ENCODE measurements at places on chromosomes 13 and 19. TPM values are rescaled to one million over a fixed set of nuclear protein-coding genes. Genes with fewer than 3 reads are reported as not detected.

GRCh38 chr13:102273111-102273510, 128.7 kb downstream of the FGF14 start:
- DNase-seq, result no peak

GRCh38 chr13:48535766-48536165, 2.9 kb upstream of the RCBTB2 start:
- DNase-seq, result no peak

- DNase-seq, result peak; percentile 46
These were observed 594 bp downstream of the URI1 start for GRCh38 chr19:29942404-29943261.

GRCh38 chr13:93305886-93306285, 79.3 kb downstream of the GPC6 start:
- DNase-seq, result no peak

GRCh38 chr13:73367886-73368285, 309.1 kb downstream of the KLF5 start:
- DNase-seq, result no peak

DNA sequence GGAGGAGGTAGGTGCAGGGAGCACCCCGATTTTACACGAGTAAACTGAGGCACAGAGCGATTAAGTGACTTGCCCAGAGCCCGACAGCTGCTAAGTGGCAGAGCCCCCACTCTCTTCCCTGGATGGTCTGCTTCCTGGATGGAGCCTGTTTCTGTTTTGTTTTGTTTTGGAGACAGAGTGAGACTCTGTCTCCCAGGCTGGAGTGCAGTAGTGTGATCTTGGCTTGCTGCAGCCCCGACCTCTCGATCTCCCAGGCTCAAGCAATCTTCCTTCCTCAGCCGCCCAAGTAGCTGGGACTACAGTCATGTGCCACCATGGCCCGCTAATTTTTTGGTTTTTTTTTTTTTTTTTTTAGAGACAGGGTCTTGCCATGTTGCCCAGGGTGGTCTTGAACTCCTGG, 17.3 kb downstream of the BICRA start:
- no peak for DNase-seq

DNA sequence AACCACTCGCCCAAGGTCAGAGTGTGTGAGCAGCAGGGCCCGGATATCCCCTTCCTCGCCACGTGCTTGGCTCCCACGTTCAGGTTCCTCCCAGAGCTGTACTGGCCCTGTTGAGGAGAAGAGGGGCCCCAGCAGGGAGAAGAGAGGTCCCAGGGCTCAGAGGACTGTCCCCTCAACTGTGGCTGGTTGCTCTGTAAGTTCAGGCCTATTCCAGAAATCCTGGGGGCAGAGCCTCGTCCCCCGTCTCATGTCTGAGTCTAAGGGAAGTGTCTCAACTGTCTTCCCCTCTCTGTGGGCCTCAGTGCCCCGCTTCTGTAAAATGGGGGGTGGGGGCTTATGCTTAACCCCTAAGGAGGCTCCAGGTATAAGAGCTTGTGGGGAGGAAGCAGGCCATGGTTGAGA, 3.9 kb downstream of the PPP5C start:
- DNase-seq, result no peak

DNA sequence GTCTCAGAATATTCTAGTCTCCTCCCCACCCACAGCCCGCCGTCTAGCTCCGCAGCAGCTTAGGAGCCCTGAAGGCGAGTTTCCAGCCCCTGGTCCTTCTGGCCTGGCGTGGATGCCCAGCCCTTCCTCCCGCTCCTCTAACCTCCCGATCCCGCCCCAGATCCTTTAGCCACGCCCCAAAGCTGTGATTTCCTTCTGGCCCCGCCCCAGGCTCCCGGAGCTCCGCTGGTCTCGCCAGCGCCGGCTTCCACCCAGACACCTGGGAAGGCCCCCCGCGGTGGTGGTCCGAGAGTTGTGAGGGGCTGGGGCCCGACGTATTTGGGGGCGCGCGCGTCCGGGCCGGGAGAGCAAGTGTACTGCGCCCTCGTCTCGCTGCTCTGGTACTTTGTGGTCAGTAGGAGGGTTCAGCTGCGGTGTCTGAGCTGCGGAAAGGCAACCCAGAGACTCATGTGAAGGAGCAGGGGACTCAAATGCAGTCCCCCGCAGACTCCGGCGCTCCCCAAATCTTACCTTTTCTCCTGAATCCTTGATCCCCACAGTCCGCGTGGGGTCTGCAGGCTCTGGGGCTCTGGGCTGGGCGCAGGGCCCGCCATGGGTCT, at the start of gene CGB7:
Gene CGB7, minus strand, starts transcription at position 114 of the 599 bp plus-strand sequence. CDS start 2,374 bp downstream, outside the sequence.
- peak; percentile 82 for DNase-seq

DNA sequence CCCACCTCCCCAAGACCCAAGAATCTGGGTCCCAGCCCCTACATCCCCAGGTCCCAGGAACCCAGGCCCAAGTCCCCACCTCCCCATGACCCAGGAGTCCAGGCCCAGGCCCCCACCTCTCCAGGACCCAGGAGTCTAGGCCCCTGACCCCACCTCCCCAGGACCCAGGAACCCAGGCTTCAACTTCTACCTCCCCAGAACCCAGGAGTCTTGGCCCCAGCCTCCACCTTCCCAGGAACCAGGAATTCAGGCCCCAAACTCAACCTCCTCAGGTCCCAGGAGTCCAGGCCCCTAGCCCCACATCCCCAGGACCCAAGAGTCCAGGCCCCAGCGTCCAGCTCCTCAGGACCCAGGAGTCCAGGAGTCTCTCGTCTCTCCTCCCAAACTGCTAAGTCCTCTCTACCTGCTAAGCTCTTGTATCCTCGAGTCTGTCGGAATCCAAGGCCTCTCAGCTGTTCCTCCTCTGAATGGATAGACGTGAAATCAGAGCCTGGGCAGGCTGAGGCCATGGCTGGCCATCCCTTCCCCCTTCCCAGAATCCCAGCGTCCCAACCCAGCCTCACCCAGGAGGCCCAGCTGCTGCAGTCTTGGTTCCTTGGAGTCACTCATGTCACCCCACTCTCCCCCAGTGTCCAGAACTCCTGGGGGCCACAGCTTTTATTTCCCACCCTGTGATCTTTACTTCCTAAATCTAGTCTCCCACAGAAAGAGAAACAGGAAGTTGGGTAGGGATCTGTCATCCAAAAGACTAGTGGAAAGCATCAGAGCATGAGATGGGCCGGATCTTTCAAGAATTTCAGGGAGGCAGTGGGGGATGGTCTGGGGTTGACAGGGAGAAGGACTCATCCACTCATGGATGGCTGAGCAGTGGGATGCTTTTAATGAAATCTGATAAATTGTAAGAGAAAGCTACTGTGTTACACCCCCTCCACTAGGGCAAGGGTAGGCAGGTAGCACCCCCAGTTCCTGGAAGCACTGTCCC, at the start of gene CD209:
Gene CD209, minus strand, starts transcription at position 632 of the 982 bp plus-strand sequence. Its CDS starts 23 bp downstream, at position 609.
- DNase-seq, result no peak

LILRA1 gene
- total RNA-seq, result not detected

ZNF723 gene
- not detected for total RNA-seq

ZNF835 gene
- 0.71 TPM for total RNA-seq

KLK3 gene
- not detected for total RNA-seq

TRAPPC2B gene
- 32.7 TPM for total RNA-seq

MEDAG gene
- total RNA-seq, result 0.07 TPM

SERPINE3 gene
- not detected for total RNA-seq

ETV2 gene
- not detected for total RNA-seq

RAB3D gene
- 0.17 TPM for total RNA-seq
